ENCODE measurements at places on chromosomes 11 and 22.
A peak's percentile ranks its signal among the peaks of the same experiment; 100 is the strongest.

DNA sequence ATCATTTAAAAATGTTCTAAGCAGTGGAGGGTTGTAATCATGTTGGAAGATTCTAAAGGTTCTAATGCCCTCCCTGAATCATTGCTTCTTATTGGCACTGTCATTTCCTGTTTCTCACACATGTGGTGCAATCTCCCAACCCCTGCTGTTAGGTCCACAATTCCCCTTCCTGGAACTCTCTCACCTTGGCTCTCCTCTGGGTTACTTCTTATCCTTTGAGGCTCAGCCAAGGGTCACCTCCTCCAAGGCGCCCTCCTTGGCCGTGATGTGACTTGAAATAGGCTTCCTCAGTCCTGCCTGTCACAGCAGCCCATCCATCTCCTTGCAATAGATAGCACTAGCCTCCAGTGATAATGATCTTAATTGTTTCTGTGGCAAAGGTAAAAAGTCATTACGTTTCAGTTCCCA, 149.8 kb downstream of the TTC17 start:
- DNase-seq: no peak

DNA sequence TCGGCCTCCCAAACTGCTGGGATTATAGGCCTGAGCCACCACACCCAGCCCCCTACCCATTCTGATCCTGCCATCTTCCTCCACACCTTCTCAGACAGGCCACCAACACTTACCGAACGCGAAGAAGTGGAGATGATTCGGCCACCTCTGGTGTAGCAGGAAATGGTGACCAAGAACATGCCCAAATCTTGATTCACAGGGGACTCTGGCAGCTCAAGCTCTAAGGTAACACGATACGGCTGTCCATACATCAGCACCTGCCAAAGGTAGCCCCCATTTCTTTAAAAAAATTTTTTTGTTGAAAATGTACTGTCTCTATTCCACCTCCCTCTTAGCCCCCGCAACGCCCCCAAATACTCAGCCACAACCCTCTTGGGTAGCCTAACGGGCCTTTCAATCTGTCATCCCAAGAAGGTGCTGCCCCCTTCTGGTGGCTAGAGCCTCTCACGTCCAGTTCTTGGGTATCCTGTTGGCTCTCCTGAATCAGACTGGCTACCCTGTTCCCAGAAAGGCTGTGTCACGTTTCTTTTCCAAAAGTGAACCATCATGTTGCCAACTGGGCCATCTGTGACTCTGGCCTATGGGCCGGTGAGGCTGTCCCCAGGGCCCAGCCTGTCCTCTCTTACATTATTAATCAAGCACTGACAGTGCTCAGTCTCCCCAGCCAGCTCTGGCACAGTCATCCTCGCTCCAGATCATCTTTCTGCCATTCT, 5.3 kb upstream of the LRRN4CL start:
- DNase-seq: peak; percentile 79

DNA sequence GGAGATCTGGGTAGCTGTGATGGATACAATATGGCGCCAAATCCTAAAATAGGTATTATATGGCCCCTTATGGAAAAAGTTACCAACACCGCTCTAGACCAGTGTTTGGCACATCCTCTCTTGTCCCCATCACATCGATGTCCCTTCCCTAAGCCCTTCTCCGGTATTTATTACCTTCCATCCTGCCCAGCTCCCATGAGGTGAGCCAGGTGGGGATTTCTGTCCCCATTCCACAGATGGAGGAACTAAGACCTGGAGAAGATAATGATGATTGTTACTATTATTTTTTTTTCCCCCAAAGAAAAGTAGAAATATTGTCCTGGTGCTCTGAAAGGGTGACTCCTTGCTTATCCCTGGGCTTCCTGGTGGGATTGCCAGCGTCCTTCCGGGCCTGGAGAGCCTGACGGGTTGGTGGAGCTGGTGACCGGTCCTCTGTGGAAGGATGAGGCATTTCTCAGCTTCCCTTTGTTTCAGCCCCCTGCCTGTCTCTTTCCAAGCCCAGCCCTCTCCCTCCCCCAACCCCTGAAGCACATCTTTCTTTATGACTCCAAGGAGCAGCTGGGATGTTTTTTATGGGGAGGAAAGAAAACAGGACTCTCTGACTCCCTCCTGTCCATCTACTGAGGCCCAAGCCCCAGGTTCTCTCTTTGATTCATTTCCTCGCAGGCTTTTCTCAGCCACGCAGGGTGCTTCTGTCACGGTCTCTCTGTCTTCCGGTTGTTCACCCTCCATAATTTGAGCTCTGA, 65.4 kb downstream of the TP53I11 start:
- no peak for DNase-seq

DNA sequence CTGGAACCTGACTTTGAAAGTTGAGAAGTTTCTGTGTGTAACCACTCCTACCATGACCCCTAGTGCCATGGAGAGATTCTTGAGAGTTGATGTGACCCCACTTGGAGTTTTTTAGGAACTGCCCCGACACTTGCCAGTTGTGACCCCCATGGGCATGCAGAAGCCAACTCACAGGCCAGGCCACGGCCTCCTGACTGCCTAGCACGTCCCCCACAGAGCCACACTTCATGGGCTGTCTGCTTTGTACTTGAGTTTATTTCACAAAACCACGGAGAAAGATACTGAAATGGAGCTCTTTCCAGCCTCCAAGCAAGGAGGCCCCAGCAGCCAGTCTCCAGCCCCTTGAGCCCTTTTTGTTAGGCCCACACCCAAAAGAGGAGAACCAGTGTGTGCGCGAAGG, 8.4 kb downstream of the CYB5R2 start:
- no peak for DNase-seq

GRCh38 chr22:36405671-36406538, 18.1 kb upstream of the MYH9 start:
- no peak for DNase-seq

- DNase-seq: no peak
Observed at GRCh38 chr11:118448294-118448693, 12.0 kb downstream of the KMT2A start.

DNA sequence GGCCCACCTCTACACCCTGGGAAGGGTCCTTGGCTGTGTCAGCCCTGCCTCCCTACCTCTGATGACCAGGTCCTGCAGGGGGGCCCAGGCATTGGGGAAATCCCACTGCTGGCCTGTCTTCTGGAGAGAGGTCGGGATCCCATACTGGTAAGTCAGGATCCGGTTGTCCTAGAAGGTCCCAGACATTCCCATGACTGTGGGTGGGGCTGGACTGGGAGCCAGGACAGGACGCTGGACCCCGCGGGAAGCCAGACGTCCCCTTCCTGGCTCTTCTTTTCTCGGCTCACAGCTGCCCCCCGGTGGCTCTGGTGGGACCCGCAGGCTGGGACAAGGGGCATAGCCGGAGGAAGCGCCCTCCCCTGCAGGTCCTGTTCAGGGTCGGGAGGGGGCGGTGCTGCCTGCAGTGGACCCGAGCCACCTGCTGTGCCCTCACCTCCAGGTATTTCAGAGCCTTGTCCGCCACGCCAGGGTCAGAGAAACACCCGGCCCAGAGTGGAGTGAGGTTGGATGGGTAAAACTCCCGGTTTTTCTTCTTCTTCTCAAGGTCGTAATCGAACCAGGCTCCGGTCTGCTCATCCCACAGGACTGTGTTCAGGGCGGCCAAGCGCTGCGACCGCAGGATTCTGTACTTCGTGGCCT, 20.0 kb downstream of the TREH start:
- peak; percentile 88 for DNase-seq

DNA sequence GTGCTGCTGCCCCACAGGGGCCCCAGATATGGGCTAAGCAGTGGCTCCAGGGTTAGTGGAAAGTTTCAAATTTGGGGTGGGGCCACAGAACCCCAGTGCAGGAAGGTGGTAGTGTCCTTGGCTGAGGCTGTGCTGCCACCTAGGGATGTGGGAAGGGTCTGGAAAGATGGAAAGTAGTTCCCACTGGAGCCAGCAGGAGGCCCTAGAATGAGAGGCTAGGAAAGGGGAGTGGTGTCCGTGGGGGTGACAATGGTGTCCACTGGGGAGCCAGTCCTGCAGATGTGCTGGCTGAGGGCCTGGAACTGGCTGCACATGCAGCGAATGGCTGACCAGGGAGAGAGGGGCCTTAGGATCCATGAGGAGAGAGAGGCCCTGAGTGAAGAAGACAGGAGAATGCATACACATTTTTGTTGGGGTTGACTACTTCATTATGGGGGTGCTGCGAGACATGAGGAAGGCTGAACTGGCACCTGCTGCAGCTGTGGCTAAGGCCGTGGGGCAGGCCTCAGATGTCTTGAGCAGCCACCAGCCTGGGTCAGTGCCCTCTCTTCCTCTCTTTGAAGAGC, 21.1 kb downstream of the RFPL3 start:
- no peak for DNase-seq

DNA sequence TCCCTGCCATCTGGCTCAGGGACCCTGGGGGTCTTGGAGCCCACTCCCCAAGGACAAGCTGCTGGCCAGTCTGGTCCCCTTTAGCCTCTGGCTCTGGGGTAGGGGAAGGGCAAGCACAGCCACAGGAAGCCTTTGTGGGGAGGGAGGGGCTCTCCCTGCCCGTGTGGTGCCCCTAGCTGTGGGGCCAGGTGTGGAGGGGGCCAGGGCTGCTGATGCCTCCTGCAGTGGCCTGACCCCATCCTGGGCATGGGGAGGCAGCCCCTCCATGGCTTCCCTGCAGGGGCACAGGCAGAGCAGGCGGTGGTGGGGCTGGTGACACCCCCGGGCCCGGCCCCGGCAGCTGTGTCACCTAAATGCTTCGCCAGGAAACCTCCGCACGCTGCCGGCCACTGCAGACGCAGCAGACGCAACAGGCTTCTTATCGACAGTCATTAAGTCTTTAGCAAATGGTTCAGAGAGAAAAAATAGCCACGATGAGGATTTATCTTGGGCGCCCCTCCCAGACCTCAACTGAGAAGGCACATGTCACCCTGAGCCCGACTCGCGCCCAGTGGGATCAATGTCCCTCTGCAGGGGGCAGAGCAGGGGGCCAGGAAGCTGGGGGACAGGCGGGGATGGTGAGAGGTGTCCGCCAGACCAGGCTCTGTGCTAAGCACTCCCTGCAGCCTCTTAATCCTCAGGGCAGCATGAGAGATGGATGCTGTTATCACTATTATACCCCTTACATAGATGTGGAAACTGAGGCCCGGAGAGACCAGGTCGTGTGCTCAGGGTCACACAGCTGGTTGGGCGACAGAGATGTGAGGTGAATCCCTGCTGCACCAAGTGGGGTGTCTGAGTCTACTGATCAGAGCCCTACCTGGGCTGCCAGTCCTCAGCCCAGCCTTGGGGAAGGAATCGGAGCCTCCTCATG, 33.9 kb downstream of the FLRT1 start:
- DNase-seq: no peak

DNA sequence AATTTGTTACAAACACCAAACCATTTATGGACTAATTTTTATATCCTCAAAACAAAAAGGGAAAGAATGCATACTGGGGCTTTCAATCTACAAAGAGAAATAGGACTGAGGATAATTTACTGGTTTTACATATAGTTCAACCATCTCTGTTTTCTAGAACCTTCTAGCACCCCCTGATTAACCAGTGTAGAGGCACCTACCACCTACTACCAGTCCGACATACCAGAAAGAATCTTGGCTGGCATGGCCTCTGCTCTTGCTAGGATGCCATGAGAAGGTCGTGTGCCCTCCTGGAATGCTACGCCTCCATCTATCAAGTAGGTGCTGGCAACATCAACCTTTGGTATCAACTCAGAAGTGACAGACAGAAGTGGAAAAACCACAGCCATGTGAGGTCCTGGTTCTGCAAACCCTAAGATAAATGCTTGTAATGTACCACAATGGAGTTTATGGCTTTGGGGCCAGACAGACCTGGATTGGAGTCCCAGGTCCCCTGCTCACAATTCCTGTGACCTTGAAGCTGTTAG, 28.2 kb downstream of the MYH9 start:
- DNase-seq: no peak

DNA sequence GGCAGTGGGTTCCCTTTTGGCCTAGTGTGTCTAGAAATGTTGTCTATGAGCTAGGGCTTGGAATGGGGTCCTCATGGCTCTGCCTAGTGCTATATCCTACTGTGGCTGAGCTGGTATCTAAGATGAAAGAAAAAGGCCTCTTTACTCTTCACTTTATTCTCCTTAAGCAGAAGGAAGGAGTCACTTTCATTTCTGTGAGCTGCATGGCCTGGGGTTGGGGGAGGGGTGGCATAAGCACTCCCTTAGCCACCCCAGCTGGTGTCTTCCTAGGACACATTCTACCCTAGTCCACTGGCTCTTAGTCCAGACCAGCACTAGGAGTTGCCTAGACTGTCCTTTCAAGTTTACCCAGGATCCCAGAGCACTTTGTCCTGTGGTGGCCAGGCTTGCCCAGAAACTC, 1148.9 kb upstream of the CNTN5 start:
- DNase-seq: no peak

DNA sequence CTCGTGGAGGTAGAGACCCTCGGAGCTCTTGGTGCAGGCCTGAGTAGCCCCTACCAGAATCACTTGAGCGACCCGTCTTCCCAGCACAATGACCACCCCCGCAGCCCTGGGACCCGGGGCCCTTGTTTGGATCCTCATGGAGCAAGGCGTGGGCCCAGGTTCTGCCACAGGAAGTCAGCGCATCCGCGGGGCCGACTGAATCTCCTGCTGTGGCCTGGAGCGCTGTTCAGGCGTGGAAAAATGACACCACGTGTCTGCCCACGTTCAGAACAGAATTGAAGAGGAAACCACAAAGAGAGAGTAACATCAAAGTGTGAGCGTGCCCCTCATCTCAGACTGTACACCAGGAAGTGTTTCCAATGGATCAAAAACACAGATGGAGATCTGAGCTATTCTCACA, 1479.2 kb downstream of the TBC1D22A start:
- DNase-seq: no peak

GRCh38 chr11:67572747-67573419, 10.7 kb upstream of the GSTP1 start:
- DNase-seq: peak; percentile 75

All from NCI-H510A treated with DMSO at 0.1 percent for 48 hours (cell line).